ENCODE measurements at places on chromosomes 6 and 20.

- DNase-seq = no peak
These were observed 196.0 kb downstream of the MAFB start for GRCh38 chr20:40493071-40493470.

- DNase-seq = no peak
These were observed 32.1 kb upstream of the IYD start for GRCh38 chr6:150336708-150337107.

DNA sequence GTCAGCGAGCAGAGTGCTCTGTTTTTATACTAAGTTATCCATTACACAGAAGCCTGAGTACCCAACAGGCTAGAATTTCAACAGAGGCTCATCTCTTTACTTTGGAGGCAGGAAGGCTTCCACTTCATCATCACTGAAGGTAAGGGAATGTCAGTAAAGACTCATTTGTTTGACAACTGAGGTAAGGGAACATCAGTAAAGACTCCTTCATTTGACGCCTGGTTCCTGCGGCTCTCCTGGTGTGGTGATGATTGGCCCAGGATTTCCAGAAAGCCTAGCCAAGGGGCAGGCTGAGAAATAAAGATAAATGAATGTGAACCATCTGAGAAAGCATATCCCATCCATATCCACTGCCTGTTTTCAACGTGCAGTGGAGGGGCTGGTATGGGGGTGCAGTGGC lies 244.6 kb upstream of the ECI2 start:
- no peak for DNase-seq

GRCh38 chr6:56765494-56765893 lies 122.8 kb upstream of the DST start:
- DNase-seq = no peak

- DNase-seq = no peak
These were observed 38.5 kb downstream of the TBC1D7 start for GRCh38 chr6:13289789-13290318.

GRCh38 chr6:87151471-87151780 lies 3.9 kb upstream of the ZNF292 start:
- DNase-seq = no peak

GRCh38 chr20:22629447-22629846 lies 45.1 kb upstream of the FOXA2 start:
- DNase-seq = no peak

DNA sequence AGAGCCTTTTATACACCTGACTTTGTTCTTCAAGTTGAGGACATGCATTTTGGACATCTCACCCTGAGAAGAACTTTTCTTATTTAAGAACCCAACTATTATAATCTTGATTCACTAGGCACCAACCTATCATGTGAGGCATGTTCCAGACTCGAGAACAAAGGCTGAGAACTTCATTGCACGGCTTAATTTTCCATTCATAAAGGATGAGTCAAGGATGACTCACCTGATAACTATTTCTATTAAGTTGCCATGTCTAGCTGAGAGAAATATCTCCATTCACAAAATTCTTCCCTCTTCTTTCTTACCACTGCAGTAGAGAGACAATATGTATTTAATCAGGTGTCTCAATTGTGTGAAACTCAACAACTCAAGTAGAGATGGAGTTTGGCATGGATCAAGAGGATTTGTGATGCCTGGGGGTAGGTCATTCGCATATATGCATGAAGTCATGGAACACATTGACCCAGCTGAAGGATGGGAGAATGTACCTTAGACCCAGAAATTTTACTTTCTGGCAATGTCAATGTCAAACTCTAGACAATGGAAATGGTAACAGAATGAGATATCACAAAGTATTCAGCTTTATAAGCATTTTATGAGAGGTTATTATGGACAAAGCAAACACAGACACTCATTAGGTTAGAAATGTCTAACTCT lies 208.7 kb upstream of the PRND start:
- no peak for DNase-seq

DNA sequence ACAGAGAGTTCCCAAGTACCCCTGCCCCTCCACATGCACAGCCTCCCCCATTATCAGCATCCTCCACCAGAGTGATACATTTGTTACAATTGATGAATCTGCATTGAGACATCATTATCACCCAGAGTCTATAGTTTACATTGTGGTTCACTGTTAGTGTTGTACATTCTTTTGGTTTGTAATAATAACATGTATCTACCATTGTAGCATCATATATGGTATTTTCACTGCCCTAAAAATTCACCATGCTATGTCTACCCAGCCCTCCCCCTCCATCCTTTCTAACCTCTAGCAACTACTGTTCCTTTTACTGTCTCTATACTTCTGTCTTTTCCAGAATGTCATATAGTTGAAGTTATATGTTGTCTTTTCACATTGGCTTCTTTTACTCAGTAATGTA lies 273.9 kb upstream of the RNF217 start:
- DNase-seq = no peak

GRCh38 chr20:3080939-3081388 lies 3.6 kb downstream of the AVP start:
- no peak for DNase-seq

GRCh38 chr6:92377137-92377536 lies 1042.2 kb downstream of the EPHA7 start:
- no peak for DNase-seq

GRCh38 chr6:72748759-72749158 lies 126.9 kb downstream of the KCNQ5 start:
- DNase-seq = no peak

GRCh38 chr6:167211881-167212712 lies 54.3 kb upstream of the GPR31 start:
- no peak for DNase-seq

- DNase-seq = no peak
These were observed 11.8 kb downstream of the GSTA4 start for GRCh38 chr6:52983159-52983848.

DNA sequence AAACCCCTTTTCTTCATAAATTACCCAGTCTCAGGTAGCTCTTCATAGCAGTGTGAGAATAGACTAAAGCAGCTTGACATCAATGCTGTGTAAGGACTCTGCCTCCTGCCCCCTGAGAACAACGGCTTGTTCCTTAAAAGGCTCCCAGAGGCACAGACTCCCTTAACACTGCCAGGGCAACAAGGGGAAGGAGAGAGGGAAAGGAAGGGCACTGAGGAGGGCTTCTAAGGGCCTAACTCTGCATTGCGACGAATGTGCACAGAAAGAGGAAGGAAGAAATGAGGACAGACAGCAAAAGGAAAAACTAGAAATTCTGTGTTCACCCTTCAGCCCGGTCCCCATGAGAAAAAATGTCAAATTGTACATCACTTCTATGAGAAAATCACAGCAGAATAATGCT lies 74.0 kb downstream of the AGPAT4 start:
- no peak for DNase-seq

GRCh38 chr6:155341130-155341828 lies 27.0 kb upstream of the TFB1M start:
- no peak for DNase-seq

- no peak for DNase-seq
These were observed 23.9 kb downstream of the CLDN20 start for GRCh38 chr6:155287762-155288161.

- DNase-seq = no peak
These were observed 89.3 kb downstream of the HTR1B start for GRCh38 chr6:77373955-77374354.

DNA sequence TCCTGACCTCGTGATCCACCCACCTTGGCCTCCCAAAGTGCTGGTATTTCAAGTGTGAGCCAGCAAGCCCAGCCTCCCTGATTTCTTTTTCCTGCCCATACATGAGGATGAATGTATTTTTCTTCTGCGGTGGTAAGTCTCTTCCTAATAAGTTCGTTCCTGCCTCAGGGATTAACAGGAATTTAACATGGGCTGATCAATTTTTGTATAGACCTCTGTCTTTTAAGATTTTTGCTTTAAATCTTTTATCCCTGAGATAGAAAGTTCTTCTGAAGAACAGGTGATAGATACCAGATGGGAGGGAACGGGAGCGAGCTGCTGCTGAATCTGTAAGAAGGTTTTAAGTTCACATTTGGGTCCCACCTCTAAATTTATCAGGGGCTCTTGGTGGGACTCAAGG lies 7.0 kb upstream of the ZNFX1 start:
- DNase-seq = no peak

DNA sequence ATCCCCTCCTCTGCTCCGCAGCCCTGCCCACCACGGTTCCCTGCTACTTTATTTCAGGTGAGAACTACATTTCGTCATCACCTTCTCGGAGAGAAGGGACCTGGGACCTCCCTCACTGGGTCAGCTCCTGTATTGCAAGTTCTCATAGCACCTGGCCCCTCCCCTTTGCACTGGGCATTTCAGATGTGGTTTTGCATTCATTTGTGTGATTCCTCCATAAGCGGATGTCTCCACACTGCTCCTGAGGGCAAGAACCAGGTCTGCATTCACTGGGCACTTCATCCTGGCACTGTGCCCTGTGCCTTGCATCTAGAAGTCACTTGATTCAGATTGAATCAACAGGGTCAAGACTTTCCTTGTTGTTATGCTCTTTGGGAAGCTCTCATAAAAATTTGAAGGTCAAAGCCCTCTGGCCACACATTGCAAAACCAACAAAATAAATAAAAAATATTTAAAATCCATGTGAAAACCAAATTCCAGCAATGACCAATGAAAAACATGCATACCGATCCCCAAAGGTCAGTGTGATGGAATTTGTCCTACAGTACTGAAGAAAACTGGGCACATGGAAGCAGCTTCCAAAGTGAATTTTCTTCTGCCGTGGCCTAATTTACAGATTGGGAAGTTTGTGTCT lies 89.1 kb upstream of the F13A1 start:
- no peak for DNase-seq

DNA sequence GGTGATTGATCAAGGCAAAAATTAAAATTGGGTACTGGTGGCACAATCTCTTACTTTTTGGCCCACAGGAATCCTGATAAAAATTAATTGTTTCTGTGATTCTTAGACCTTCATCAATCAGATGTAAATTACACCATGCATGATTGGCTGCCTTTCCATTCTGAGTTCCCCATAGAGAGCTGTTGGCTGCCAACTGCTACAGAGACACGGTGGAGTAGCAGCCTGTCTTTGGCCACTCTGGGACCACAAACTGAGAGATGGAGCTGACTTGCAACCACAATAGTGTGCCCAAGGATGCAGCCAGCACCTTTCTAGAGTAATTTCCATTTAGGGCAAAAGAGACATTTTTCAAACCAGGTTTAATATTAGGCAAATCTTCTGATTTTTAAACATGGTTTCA lies 274.3 kb upstream of the MMS22L start:
- no peak for DNase-seq

DNA sequence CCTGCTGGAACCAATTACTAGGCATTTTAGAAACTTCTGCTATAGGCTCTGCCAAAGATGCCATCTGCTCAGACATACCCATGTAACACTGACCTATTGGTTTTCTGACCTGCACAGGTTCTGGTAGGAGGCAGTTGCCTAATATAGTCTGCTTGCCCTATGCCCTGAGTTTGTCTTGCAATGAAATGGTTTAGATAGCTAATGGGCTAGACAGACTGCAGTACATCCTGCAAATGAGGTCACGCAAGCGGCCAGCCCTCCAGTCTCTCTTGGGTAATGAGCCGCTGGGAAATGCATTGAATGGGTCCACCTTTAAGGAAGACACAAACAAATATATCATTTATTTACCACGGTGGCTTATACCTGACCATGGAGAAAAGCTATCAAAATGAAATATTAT lies 90.6 kb upstream of the B3GAT2 start:
- no peak for DNase-seq
